ENCODE measurements at places on chromosomes 4 and X.

- no peak for DNase-seq
These were observed 400.4 kb upstream of the DIPK2B start for GRCh38 chrX:45601052-45601451.

DNA sequence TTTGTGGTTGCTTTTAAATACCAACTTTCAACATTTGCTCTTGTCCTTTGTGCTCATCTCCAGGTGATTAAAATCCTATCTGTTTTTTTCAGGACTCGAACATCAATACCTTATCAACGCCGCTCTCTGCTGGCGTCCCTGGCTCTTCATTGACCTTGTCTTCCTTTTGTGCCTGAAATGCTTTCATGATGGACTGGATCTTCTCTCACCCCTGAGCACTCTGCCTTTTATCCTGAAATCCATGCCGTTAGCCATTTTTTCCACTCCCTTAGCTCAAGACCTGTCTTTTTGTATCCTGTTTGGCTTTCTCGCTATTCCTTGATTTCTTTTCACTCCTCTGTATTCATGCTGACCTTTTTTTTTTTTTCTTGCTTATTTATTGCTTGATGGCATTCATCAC is 549.5 kb upstream of the CPEB2 start:
- DNase-seq: no peak

DNA sequence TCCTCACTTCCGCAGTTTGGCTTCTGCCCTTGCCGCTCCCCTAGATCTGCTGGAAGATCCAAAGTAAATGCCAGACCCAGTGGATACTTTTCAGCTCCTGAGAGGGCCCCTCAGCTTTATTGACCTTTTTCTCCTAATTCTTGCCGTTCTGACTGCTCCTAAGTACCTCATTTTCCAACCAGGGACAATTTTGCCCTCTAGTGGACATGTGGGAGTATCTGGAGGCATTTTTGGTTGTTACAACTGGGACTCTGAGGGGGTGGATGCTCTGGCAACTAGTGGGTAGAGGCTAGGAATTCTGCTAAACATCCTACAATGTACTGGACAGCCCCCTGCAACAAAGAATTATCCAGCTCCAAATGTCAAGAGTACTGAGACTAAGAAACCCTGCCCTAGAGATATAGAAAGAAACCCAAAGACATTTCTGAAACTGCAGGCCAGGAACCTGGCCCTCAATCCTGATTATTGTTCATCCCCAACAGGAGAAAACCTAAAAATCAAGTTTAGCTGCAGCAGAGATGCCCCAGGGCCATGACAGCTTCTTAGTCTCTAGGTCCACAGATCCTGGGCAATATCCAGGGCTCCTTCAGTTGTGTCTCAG is 3.4 kb downstream of the TEX13B start:
- DNase-seq: no peak

DNA sequence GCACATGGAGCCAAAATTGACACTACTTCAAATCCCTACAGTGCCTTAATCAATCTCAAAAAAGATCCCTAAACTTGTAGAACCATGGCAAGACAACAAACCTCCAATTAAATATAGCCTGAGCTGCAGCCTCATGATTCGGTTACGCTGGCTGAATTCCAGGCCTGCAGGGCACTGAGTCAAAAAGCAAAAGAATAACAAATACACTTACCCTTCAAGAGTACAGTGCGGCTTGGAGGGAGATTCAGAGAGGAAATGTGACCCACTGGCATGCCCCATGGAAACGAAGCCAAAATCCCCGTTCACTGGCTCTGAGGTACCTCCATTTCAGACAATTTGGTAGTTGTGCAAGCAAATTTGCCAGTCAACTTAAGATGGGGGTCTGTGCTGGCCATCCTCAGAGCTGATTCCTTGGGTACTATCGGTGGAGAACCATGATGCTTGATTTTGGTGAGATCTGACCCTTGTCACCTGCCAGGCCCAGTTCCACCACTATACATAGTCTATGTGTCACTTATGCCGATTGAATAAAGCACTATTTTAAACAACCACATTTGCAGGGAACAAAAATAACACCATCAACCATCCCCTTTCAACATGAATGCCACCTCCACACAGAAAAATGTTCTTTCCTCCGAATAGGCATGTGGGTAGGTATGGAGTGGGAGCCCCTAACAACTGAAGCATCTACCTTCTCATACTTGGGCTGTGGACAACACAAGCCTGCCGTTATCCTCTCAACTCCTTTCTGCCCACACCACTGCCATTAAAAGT is 2.1 kb downstream of the C4orf54 start:
- DNase-seq: no peak

Data from spinal cord (tissue), 10 donors.